ENCODE measurements at places on chromosomes 16 and 17.

DNA sequence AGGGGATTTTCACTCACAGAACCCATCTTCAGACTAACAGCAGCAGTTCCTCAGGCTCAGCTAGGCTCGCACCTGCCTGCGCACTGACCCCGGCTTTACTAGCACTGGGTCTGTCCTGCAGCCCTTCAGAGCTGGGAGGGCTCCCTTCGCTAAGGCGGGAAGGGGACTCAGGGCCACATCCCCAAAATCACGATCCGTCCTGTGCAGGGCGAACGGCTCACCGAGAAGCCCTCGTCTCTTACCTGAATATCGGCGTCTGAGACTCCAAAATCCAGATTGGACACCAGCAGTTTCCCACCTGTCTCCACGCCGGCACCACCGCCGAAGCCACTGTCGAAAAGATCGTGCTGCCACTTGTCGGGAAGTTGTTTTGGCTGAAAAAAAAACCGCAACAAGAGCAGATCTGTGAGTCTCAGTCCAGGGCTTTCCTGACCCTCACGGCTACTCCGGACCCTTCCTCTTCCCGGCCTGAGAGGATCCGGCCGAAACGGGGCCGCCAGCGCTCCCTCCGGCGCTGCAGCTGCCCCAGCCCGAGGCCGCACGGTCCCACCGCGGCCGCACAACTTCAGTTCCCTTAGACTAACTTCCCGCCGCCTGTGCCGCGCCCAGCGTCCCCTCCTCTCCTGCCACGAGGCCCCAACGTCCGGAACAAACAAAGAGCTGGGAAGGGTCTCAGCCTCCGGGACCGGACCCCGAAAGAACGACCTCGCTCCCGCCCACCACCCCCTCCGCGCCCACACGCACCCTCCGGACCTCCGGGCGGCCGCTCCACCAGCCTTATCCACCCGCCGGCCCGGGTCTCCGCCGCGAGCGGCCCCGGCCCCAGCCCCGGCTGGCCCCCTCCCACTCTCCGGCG, 711 bp downstream of the ALYREF start:
- DNase-seq: peak; percentile 15

GRCh38 chr16:11729787-11730186, 12.9 kb downstream of the TXNDC11 start:
- DNase-seq: no peak

DNA sequence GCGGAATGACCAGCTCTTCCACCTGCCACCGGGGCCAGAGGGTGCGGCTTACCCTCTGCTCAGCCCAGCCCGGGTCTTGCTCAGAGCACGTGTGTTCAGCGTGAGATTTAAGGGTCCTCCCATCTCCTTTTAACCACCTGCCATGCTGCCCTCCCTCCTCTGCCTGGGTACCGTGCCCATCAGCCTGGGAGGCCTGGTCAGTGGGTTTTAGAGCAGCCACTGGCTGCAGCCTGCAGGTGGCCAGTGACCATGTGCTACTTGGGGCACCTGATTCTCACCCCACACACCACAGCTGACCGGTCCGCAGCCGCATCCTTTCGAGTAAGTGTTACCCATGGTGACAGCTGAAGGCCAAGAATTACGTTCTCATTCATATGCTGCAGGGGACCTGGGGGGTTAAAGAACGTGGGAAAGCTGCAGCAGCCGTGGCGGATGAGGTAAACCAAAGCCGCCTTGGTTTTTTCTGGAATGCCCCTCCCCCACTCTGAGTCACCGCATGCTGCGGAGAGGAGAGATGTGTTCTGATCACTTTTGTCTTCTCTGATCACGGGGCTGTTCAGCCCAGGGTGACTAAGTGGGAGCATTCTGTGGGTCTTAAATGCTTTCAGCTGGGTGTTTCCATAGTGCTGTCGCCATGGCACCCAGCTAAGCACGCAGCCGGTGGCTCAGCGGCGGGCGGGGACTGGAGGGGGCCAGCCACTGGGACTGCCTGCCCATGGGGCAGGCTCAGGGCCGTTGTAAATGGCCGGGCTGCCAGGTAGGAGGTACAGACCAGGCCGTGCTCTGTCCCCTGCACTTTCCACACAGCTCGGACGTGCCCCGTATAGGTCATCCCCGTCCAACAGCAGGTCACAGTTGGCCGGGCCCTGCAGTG, 59.8 kb downstream of the BAIAP2 start:
- DNase-seq: peak; percentile 75

- peak; percentile 69 for DNase-seq
Measured at GRCh38 chr17:64020056-64020766, at the start of gene ICAM2. Gene ICAM2, minus strand, starts transcription at chr17:64020633. Its CDS starts 13,942 bp downstream, at chr17:64006691.

GRCh38 chr17:48357779-48358602, 72.0 kb downstream of the SKAP1 start:
- no peak for DNase-seq
